H4 (cell line): ENCODE measurements at places on chromosomes 1 and 21. TPM values are rescaled to one million over a fixed set of nuclear protein-coding genes. Genes with fewer than 3 reads are reported as not detected.

OR2L5 gene
- total RNA-seq: not detected in 2 replicates

RFX5 gene
- total RNA-seq: 49.6 and 49.7 TPM in 2 replicates

FCER1A gene
- total RNA-seq: not detected in 2 replicates

RALGPS2 gene
- total RNA-seq: 3.5 and 9.5 TPM in 2 replicates

SPRR4 gene
- total RNA-seq: not detected in 2 replicates

SH2D2A gene
- total RNA-seq: 2.5 TPM in 2 replicates

RNF220 gene
- 65.1 and 79.6 TPM in 2 replicates for total RNA-seq

PDZK1IP1 gene
- not detected in 2 replicates for total RNA-seq

DOP1B gene
- total RNA-seq: 1.2 and 1.5 TPM in 2 replicates

RGL1 gene
- total RNA-seq: 14.9 and 18.7 TPM in 2 replicates

SLC16A4 gene
- 85.2 and 91.7 TPM in 2 replicates for total RNA-seq

PTAFR gene
- total RNA-seq: 0.04 TPM in 1 of 2 replicates, not detected in the other

FYB2 gene
- total RNA-seq: not detected in 2 replicates

CLCA4 gene
- total RNA-seq: not detected in 2 replicates

JAM2 gene
- total RNA-seq: 0.70 and 3.1 TPM in 2 replicates

FAM177B gene
- not detected in 2 replicates for total RNA-seq

CLIC6 gene
- not detected in 2 replicates for total RNA-seq

CYP4A22 gene
- total RNA-seq: not detected in 2 replicates

ATP1B1 gene
- total RNA-seq: 32.0 and 49.2 TPM in 2 replicates

GCSAML gene
- 0.29 and 1.9 TPM in 2 replicates for total RNA-seq

CELA2A gene
- total RNA-seq: not detected in 2 replicates

NPPB gene
- total RNA-seq: not detected in 2 replicates

CELA3B gene
- not detected in 2 replicates for total RNA-seq

LCE1A gene
- not detected in 2 replicates for total RNA-seq

SESN2 gene
- 11.8 and 13.6 TPM in 2 replicates for total RNA-seq

GPR3 gene
- total RNA-seq: 0.23 and 1.1 TPM in 2 replicates
